ENCODE measurements at places on chromosomes 6 and 20.

DNA sequence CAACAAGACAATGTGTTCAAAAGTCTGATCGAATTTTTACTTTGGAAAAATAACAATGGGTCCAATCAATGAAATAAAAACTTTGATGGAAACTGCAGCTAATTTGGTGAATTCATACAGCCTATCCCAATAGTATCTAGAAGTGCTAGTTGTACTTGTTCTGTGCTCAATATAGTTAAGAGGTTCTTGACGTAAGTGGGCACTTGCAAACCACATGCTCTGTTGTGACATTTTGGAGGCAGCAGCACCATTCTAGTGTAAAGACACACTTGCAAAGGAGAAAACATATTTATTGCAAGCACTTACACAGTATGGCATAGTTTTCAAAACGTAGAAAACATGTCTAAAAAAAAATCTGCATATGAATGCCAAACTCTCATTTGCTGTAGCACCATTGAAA is 6.7 kb upstream of the KLHL31 start:
- DNase-seq, result no peak

DNA sequence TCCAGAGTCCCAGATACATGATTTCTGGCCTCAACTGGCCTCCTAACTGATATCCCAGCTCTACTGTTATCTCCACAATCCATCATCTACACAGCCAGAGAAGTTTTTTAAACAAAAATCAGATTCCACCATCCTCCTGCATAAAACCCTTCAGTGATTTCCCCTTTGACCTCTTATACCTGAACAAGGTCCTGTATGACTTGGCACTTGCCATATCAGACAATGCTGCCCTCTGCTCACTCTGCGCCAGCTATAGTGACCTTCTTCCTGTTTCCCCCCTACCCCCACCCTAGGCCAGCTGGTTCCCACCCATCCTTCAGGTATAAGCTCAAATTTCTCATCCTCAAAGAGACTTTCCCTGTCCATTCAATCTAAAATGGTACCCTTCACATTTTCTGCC is 322.2 kb downstream of the PKHD1 start:
- no peak for DNase-seq

- no peak for DNase-seq
Observed at GRCh38 chr6:111388681-111389080, 94.3 kb downstream of the REV3L start.

DNA sequence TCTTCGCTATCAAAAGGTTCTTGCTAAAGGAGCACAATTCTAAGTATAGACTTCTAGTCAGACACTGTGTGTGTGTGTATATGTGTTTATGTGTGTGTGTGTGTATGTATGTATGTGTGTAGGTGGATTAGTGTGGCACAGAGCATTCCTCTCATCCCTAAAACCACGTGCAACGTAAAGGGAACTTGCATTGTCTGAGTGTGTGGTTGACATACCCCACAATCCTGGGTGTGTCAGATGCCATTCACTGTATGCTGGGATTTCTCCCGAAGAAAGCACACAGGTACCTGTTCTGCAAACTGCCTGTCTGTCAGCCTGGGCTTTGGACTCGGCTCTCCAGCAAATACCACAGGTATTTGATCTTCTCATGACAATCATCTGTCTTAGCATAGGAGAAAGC is 42.3 kb upstream of the TBC1D7 start:
- no peak for DNase-seq

GRCh38 chr6:45421709-45422502 is 44.2 kb upstream of the SUPT3H start:
- no peak for DNase-seq

DNA sequence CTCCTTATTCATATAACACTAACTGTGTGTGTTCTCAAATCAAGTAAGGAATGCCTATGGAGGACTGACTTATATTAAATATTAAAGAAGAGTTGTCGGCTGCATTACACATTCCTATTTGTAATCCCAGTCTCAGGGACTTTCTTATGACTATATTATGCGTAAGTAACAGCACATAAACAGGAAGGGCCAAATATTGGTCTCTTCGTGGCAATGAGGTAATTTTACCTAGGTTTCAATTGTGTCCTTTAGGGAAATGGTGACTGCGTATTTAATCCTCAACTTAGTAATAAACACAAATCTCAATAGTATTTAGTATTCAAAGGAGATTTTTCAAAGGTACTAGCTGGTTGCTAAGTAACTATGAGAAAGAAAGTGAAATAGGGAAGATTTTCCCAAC is 22.8 kb upstream of the EPM2A start:
- no peak for DNase-seq

Data from AG09309 (cell line).